ENCODE measurements at places on chromosomes 2 and 18.

- DNase-seq = no peak
Measured at GRCh38 chr18:24071779-24072178, 57.2 kb downstream of the TTC39C start.

- DNase-seq = no peak
Measured at GRCh38 chr18:75723521-75724340, 296.2 kb upstream of the SMIM21 start.

- no peak for DNase-seq
Measured at GRCh38 chr2:10084223-10084865, 4.1 kb upstream of the CYS1 start.

DNA sequence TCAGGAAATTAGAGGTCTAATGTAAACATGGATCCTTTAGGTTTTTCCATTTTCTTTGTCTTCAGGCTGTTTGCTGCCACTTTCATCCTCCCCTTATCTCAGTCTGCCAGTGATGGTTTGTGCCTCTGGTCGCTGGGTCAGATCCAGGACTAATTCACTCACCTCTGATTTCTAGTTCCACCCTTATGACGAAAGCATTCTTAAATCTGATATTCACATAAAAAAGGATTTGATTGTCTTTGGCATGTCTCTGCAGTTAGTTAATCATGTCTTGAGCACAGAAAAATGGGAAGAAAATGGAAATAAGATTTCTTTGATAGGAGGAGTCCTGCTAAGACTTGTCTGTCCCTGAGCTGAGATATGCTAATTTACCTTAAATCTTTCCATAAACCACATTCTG lies 4.6 kb downstream of the IL1RL1 start:
- no peak for DNase-seq

DNA sequence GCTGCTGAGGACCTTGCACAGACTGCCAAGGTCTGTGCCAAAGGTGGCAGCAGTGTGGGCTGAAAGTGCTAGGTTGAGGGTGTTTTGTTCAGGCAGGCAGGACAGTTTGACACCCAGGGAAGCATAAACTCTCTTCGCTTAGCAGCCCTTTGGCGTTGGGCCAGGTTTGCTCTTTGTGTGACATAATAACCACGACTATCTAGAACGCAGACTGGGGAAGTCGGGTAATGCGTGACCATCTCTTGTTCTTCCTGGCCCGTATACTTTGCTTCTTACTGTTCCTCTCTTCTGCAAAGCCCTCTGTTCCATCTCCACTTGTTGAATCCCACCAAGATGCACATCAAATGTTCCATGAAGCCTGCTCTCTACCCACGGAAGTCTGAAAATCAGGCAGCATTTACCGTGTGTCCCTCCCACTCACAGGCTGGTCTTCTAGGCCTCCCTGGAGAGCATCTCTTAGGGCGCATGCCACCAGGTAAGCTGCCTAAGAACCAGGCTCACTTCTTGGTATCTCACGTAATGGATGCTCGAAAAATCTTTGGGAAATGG lies 96.7 kb upstream of the LMAN1 start:
- no peak for DNase-seq

DNA sequence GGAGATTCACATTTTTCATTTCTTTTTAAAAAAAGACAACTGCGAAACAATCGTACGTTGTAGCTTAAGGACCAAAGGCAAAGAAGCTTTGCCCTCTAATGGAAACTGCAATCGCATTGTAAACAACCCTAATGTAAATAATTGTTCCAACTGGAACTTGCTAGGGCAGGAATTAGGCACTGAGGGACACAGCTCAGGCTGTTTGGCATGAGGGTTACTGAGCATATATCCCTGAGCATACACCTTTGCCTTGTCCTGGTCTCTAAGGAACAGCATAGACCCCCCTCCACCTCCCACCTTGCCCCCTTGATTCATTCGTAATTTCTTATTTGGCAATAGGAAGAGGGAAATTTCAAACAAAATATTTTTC lies 396.4 kb downstream of the LNPK start:
- no peak for DNase-seq

- no peak for DNase-seq
Measured at GRCh38 chr2:56227811-56228210, 44.0 kb downstream of the CCDC85A start.

DNA sequence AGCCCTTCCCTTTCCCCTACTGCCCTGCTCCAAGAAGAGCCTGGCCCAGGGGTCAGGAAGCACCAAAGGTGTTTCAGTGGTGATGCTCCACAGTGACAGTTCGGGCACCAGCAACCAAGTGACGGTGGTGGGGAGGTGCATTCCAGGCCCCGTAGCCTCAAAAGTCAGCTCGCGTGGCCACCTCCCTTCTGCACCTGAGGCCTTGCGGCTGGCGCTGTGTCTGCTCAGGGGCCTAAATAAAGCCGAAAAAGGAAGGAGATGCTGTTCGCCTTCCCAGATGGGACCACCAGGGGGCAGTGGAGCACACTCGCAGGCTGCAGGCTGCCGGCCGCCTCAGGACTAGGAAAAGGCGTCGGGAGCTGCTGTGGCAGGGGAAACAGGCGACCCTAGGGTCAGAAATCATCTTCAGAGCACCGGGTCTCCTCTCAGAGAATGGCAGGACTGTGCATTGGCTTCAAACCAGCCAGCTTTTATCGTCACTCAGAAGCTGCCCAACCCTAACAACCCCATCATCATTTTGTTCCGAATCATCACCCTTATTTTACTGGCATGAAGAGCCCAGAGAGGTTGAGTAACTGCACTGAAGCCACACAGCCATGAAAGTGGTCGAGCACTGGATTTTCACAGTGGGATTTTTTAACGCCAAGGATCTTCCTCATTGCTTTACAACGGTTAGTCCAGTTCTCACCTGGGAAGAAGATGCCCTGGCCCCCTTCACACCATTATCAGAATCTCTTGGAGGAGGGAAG lies 213.0 kb upstream of the CELF4 start:
- peak; percentile 92 for DNase-seq

DNA sequence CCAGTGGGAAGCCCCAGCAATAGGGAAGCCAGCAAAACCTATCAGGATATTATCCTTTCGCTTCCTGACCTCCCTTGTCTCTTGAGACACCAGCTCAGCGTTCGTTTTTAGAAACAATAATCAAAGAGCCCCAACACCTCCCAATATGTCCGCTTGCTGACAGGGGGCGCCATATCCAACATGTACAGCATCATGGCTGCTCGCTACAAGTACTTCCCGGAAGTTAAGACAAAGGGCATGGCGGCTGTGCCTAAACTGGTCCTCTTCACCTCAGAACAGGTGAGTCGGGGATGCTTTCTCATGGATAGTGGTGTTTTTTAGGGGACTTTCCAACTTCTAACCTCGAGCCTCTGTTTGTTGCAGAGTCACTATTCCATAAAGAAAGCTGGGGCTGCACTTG lies 28.7 kb downstream of the GAD1 start:
- no peak for DNase-seq

- DNase-seq = no peak
Measured at GRCh38 chr2:126885751-126886210, 12.9 kb upstream of the TEX51 start.

DNA sequence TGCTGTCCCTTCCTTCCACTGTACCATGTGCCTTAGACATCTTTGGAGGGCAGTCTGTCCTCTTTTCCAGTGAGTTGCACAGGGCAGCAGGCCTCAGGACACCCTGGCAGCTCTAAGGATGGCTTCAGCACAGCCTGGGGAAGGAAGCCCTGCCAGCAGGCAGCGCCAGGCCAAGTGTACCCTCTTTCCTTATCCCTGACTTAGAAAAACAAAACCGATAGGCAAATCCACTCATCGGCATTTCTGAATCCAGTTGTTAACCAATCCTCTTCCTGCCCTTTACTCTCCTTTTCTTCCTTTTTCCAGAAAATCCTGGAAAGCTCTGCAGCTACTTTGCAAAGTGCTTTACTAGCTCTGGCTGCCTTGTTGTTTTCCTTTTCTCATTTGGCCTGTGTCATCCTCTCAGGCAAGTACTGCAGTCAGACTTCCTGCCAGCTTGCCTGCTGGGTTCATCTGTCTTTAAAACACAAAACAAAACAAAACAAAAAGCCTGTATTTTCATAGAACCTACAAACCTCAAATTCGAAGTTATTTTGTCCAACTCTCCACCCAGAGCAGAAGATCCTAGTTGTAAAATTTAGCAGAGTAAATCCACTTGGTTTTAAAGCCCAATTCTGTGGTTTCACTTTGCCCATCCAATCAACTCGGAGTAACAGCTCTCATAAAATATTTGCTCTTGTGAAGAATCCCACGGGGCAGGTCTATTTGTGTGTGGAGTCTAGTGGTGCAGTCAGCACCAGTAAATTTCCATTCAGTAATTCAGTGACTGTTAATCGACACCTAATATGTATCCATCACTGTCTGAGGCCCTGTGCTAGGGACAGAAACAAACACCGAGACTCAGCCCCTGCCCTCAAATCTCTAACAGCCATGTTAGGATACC lies 45.2 kb downstream of the PCBP1 start:
- no peak for DNase-seq

DNA sequence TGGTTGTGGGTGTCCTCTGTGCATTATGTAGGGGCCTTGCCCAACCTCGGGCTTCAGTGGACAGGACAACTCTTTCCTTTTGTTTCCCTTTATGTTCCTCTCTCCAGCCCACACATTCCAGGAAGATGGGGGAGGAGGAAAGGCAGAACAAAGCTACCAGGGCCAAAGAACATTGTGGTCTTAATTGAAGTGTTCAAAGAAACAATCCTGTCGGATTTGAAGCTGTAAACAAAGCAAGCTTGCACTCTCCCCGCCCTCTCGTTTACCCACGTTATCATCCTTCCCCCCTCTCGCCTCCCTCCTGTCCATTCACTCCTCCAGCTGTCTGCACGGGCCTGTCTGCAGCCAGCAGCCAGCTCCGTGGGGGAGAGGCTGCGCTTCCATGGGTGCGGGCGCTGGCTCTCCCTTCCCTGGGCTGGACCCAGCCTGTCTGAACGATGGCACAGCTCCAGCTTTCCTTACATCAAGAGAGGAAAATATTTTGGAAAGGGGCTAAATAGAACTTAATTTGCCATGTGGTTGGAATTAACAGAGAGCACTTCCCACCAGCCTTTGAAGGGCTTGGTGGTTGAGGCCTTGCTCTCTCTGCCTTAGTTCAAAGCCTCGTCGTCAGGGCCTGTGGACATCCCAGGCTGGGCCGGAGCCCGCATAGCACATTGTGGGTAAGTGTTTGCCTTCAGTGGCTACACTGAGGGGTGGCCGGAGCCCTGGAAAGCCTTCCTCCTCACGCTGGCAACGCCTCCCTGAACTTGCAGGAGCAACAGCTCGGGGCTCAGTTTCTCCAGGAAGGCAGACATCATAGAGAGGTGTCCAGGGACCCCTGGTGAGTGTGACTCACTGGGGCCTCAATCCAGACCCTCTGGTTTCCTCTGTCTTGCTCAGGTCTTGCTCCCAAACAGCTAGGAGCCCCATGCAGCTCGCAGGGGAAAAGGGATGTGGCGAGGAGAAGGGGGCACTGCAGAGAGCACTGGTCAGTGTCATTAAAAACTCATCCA lies 60.6 kb upstream of the HS6ST1 start:
- DNase-seq = peak; percentile 62

- DNase-seq = no peak
Measured at GRCh38 chr2:36670881-36671595, 25.5 kb upstream of the VIT start.

- no peak for DNase-seq
Measured at GRCh38 chr2:241620419-241620769, 16.6 kb downstream of the THAP4 start.

GRCh38 chr18:1665079-1665478 lies 760.4 kb downstream of the ADCYAP1 start:
- DNase-seq = no peak

DNA sequence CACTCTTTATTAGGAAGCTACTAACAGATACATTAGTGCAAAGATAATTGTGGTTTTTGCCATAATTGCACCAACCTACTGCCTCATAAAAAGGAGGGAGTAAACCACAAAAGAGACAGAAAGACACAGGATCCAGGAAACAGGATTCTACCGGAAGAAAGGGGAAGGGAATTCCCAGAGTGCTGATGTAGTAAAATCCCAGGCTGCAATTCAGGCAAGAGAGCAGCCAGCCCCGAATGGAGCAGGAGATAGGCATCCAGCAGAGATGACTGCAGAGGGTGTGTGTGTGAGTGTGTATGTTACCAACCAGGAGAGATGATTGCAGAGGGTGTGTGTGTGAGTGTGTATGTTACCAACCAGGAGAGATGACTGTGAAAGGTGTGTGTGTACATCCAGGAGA lies 84.4 kb downstream of the KCNS3 start:
- DNase-seq = no peak

GRCh38 chr2:33788044-33788443 lies 188.9 kb upstream of the FAM98A start:
- no peak for DNase-seq

DNA sequence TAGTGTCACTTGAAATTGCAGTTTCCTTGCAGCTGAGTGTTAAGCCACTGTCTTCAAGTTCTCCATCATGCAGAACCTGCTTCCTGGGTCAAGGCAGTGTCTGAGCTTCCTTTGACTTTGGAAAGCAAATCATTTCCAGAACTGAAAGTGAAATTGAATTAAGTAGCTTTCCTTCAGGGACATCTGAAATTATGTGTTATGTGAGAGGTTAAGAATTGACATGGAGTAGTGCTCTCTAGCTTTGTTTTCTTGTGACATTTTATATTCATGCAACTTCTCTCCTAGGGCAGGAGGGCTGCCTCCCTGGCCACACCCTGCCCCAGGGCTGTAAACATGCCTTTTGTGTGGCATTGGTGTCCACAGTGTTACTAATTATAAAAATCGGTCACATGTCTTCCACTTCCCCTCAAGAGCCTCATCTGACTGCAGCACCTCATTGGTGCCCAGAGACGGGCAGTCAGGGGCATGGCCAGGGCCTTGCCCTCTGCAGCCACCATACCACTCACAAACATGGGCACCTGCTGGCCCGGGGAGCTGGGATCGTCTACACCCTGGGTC lies 14.4 kb downstream of the RAB12 start:
- DNase-seq = no peak

GRCh38 chr18:32036506-32037180 lies 18.0 kb downstream of the RNF125 start:
- no peak for DNase-seq

DNA sequence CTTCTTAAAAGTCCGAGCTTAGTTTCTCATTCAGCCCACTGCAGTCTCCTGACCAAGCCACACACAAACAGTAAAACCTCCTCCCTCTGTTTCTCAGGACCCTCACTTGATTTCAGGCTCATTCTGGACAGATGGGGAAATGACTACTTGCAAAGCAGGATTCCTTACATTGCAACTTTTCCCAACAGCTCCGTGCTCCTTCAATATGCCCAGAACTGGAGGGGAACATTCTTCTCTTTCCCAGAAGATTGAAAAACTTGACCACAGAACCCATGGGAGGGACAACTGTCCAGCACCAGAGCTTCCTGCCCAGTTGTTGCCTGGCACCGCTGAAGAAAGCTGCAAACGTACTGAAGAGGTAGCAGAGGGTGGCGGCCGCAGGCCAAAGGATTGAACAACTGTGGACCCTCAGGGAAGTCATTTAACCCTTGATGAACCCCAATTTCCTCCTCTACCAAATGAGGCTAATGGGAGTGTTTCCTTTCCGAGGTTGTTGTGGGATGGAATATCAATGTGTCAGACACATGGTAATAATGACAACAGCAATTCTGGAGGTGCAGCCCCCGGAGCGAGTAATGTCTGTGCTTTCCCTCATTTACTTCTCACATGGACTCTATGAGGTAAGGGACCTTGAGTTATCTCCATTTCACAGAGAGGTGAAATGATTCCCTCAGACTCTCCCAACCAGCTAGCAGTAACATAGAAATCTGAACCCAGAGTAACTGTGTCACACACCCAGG lies 25.0 kb downstream of the BCL11A start:
- no peak for DNase-seq
